ENCODE measurements at places on chromosomes 5 and 9.
A peak's percentile ranks its signal among the peaks of the same experiment; 100 is the strongest.

DNA sequence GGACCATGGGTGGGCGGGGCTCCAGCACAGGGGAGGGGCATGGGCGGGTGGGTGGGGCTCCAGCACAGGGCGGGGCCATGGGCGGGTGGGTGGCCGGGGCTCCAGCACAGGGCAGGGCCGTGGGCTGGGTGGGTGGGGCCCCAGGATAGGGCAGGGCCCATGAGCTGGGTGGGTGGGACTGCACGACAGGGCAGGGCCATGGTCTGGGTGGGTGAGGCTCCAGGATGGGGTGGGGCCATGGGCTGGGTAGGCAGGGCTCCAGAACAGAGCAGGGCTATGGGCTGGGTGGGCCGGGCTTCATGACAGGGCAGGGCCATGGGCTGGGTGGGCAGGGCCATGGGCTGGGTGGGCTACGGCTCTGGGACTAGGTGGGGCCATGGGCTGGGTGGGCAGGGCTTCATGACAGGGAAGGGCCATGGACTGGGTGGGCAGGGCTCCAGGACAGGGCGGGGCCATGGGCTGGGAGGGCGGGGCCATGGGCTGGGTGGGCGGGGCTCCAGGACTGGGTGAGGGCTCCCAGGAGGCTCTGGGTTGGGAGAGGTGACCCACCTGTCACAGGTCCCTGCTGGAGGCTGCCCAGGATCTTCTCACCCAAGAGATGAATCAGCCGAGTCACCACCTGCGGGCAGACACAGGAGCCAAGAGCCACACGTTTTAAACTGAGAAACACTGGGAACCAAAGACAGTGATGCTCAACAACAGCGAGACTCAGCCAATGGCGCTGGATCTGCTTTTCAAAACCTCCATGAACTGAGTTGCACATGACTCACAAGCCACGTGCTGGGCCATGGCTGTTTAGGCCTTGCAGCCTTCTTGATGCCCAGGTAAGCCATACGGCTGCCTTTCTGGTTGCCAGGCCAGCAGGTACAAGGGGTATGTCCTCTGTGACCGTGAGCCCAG is 33.6 kb upstream of the NSMF start:
- no peak for DNase-seq

GRCh38 chr9:94887721-94888120 is 161.2 kb downstream of the AOPEP start:
- no peak for DNase-seq

DNA sequence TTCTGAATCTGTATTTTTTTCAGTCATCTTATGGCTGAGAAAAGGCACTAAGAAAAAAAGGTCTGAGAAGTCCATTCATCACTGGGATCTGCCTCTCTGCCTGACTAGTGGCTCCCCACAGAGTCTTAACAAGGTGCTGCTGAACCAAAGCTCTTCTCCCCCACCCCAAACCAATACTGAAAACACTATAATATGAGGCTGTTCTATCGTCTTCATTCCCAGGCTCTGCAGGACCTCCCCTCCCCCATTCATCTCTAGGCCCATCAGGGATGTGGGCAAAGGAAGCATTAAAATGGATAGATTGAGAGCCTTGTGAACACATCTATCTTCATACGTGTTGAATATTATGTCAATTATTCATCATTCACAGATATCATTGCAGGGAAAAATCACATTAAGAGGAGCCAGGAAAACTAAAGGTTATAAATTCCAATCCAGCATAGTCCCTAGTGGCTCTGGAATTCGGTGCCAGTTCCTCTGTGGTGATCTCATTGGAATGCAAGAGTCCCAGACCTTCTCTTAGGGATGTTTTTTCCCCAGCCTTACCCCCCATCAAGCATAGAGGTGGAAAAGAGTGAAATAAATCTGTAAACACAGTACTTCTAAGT is 44.3 kb upstream of the GPR151 start:
- no peak for DNase-seq

DNA sequence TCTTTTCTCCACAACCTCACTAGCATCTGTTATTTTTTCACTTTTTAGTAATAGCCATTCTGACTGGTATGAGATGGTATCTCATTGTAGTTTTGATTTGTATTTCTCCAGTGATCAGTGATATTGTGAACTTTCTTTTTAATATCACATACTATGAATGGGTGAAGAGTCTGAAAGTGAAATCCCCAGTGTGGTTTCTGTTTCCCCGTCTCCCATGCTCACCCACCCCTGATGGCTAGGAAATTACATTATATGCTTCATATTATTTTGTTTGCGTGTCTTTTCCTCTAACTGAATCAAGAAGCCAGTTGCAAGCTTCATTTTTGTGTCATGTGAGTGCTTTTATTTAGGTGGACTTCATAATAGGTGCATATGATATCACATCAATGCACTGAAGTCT is 171.1 kb downstream of the ARHGAP26 start:
- DNase-seq, result no peak

GRCh38 chr5:75050415-75050814 is 1.9 kb downstream of the GCNT4 start:
- DNase-seq, result no peak

- no peak for DNase-seq
Measured at GRCh38 chr5:148970876-148971275, 92.0 kb downstream of the SH3TC2 start.

GRCh38 chr5:42993516-42994245 is 46.4 kb downstream of the ANXA2R start:
- peak; percentile 23 for DNase-seq

DNA sequence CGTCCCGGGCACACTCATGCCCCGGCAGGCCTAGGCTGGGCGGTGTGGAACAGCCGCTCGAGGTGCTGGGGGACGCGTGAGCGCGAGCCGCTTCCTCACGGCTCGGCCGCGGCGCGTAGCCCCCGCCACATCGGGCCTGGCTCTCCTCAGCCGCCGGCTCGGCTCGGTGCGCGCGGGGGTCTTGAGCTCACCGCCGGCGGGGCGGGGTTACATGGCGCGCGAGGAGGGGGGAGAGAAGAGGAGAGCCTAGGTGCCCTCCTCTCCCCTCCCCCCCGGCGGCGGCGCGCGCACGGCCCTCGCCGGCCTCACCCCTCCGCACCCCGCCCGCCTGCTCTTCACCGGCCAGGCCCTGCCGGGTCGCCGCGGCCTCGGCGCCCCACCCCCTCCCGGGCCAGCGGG is 7.7 kb downstream of the RANBP6 start:
- peak; percentile 55 for DNase-seq

- no peak for DNase-seq
Measured at GRCh38 chr5:129951039-129951438, 46.8 kb downstream of the CHSY3 start.

- no peak for DNase-seq
Measured at GRCh38 chr9:115939065-115939765, 214.4 kb upstream of the PAPPA start.

GRCh38 chr9:132646726-132647125 is 23.1 kb downstream of the DDX31 start:
- DNase-seq, result no peak
